ENCODE measurements at places on chromosomes 2 and 18. TPM values are rescaled to one million over a fixed set of nuclear protein-coding genes. Genes with fewer than 3 reads are reported as not detected.

GRCh38 chr18:60279391-60279790, 93.2 kb downstream of the MC4R start:
- no peak overlapping the region for H3K4me3 ChIP-seq
- no peaks in the 10 kb centered on the region for H3K36me3 ChIP-seq

GRCh38 chr2:18525236-18525635, 35.2 kb downstream of the RDH14 start:
- H3K36me3 ChIP-seq: no peaks in the 10 kb centered on the region
- no peak overlapping the region for H3K4me3 ChIP-seq
- no peaks in the 10 kb centered on the region for H3K27me3 ChIP-seq
- H3K4me1 ChIP-seq: no peaks in the 10 kb centered on the region

The SPHKAP gene
- not detected for polyA plus RNA-seq

The RHOB gene
- 43.3 TPM for polyA plus RNA-seq

The CRYGD gene
- not detected for polyA plus RNA-seq

DNA sequence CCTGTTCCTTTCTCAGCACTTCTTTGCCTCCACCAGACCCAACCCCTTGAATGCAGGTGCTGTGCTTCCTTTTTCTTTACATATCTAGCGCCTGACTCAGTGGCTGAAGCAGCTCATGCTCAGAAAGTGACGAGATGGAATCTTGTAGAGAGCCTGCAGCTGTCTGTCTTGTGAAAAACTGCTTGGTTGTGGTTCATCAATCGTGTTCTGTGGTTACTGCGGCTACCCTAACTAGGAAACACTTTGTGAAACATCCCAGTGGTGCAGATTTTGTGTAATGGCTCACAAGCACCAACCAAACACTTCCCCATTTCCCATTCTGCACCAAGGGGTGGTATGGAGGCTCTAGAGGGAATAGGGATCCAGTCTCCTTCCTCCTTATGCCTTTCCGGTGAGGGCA, 307.2 kb upstream of the MMADHC start:
- no peaks in the 10 kb centered on the region for H3K36me3 ChIP-seq
- H3K27ac ChIP-seq: no peak overlapping the region
- no peaks in the 10 kb centered on the region for H3K4me1 ChIP-seq
- no peak for DNase-seq
- H3K27me3 ChIP-seq: no peaks in the 10 kb centered on the region

The MFSD6 gene
- polyA plus RNA-seq: 12.9 TPM

DNA sequence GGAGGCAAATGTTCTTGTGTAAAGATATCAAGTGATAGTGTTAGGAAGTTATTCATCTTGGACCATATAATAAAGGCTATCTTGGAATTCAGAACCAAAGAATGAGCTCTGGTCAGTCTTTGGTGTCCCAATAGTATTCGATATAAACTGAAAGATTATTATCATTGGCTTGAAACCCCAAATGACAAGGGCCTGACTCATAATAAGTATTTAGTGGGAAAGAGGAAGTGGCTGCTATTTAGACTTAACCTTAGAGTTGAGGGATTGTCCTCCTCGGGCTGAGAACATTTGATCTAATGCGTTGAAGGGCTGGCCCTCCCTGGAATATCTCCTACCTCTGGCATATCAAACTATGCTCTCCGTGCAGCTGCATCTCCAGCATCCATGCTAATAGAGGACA, 67.5 kb downstream of the CDH20 start:
- no peaks in the 10 kb centered on the region for H3K36me3 ChIP-seq
- H3K4me1 ChIP-seq: no peaks in the 10 kb centered on the region
- H3K27ac ChIP-seq: no peak overlapping the region
- H3K4me3 ChIP-seq: no peak overlapping the region
- no peak for DNase-seq
